ENCODE measurements at places on chromosomes 2 and 18. TPM values are rescaled to one million over a fixed set of nuclear protein-coding genes. Genes with fewer than 3 reads are reported as not detected.

Gene ERCC3
- total RNA-seq, result 45.5 TPM

- DNase-seq, result no peak
These were observed 19.6 kb downstream of the DHX57 start for GRCh38 chr2:38856165-38856564.

DNA sequence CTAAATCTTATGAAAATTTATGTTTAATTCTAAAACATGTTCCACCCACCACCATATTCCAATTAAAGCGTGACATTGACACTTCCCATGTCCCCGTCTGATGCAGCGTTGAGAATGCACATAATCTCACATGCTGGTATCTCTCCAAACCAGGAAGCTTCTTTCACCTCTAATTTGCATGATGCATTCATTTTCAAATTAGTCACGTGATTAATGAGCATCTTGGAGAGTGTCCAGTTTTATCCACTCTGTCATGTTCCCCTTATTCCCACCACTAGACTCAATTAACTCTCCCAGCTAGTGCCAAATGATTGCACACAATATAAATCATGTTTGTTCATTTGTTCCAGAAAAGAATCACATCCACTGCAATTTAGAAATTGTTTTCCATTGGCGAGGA lies 105.8 kb downstream of the RIT2 start:
- DNase-seq, result no peak

DNA sequence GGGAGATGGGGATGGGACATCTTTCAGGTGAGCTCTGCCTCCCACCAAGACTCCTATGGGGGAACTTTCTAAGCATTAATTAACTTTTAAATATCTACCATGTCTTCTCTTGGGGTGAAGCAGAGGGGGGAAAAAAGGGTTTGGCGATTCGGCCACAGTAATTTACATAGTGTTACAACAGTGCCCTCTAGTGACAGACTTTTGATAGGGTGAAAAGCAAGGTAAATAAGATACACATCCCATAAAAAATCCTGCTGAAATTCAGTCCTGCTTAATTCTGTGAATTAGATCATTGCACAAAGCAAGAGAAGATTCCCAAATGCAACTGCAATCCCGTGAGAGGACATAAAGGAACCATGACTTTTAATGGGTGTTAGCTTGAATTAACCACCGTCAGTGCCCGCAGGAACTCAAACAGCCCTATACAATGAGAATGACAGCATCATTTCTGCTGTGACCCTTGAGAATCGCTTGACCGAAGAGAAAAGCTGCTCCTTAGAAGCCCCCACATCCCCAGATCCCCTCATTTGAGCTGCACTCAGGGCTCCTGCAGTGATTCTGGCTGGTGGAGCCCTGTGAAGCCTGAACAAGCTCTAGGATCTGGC lies 32.8 kb downstream of the FAM124B start:
- DNase-seq, result peak; percentile 42

GRCh38 chr2:195657634-195658540 lies 861 bp downstream of the SLC39A10 start:
- peak; percentile 68 for DNase-seq

Gene FAM228A
- not detected for total RNA-seq

Gene OXER1
- not detected for total RNA-seq

GRCh38 chr2:165700531-165700930 lies 93.5 kb downstream of the GALNT3 start:
- no peak for DNase-seq

DNA sequence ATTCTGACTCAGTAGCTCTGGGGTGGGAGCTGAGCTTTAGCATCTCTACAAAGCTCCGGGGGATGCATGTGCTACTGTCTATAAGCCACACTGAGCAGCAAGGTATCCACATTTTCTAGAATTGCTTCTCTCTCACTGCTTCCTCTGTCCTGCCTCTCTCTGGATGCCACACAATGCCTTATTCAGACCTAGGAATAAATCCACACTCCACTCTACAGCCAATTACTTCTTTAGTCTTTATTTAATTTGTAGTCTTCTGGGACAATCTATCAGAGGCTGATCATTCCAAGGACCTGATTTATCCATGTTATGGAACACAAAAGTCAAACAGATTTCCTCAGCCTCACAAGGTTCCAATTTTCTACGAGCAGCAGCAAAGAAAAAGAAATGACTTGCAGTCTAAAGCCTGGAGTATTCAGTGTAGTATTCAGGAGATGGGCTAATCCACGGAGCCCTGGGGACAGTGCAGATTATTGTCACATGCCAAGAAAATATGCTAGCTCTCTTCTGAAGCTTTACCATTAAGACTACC lies 4.4 kb downstream of the BCL2 start:
- DNase-seq, result no peak

DNA sequence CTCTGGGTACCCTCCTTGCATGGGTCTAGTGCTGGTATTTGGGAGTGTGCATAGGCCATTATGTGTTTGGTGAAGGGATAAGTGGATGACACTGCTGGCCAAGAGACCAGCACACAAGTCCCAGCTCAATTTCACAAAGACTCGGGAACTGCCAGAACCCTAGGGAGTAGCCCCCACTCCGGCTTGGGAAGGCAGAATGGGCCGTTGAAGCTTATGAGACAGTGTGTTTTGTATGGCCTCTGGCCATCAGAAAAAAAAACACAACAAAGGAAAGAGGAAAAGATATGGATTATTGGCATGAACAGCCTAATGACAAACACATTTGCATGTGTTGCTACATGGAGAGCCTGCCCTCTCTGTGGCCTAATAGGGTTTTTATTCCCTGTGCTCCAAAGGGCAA lies 144.2 kb downstream of the TTC32 start:
- DNase-seq, result no peak

GRCh38 chr2:239143858-239144712 lies 256.7 kb downstream of the HDAC4 start:
- DNase-seq, result peak; percentile 18

Gene PDE11A
- 0.91 TPM for total RNA-seq
